Nucleus accumbens (tissue), 56 donors: ENCODE measurements at places on chromosomes 13 and 19.

DNA sequence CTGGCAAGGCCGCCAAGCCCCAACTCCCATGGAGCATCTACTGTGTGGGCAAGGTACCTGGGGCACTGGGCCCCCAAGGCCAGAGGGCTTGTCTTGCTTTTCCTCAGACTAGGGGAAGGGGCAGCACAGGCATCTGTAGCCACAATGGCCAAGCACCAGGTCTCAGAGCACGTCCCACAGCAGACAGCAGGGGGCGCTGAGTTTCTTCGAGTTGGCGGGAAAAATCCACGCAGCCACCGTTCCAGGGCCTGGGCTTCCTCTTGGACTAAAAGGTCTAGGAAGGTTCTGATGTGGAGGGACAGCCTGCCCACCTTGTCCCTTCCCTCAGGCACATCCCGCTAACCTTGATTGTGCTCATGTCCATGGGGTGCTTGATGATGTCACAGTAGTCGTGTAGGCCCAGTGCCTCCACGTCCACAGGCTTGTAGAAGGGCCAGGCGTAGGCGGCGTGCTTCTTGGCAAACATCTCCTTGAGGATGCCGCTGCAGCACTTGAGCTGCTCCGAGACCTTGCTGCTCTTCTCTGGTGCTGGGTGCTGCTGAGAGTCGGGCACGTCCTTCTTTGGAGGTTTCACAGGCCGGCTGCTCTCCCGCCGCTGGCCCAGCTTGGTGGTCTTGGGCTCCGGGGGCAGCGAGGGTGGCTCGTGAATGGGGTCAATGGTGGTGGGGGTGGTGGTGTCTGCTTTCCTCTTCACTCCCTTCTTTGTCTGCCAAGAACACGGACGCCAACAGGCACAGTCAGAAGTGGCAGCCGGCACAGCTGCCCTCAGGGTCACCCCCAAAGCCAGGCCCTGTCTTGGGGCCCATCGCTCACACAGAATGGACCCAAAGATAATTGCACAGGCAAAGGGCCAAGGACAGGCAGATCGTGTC, 32.0 kb upstream of the EPHX3 start:
- peak; percentile 22 for DNase-seq

DNA sequence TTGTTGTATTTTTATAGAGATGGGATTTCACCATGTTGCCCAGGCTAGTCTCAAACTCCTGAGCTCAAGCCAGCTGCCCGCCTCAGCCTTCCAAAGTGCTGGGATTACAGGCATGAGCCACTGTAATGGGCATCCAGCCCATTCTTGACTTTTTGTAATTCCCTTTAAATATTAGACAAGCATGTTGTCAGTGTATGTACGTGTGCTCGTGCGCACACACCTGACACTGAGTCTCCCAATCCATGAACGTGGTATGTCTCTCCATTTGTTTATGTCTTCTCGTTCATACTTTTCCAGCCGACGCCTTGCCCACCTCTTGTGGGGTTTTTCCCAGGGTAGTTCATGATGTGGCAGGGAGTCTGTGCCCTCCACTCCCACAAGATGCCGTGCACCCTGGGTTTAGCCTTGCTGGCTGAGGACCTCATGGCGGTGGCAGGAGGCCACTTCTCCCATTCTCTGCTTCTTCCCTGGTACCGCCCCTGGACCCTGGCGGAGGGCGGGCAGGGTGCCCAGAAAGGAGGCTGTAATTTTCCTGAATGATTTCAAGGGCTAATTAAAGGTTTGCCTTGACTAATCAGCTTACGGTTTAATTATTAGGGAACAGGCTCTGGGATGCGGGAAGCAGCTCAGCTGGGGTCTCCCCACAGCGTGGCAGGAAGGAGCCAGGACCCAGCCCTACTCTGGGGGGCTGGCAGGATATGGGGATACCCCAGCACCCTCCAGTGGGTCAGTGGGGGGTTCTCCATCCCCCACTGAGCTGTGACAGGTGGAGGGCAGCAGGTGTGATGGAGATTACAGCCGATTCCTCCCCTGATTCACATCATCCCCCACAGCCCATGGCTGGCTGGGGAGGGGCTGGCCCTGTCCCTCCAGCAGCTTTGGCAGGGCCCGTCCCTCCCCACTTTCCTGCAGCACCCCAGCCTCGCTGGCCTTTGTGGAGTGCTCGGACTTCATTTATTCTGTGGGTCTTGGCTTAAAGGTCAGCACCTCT, 12.9 kb downstream of the PAK4 start:
- DNase-seq: peak; percentile 30

GRCh38 chr19:40549007-40549708, 27.5 kb upstream of the SHKBP1 start:
- DNase-seq: no peak

GRCh38 chr13:44912278-44913016, 76.8 kb downstream of the NUFIP1 start:
- no peak for DNase-seq

DNA sequence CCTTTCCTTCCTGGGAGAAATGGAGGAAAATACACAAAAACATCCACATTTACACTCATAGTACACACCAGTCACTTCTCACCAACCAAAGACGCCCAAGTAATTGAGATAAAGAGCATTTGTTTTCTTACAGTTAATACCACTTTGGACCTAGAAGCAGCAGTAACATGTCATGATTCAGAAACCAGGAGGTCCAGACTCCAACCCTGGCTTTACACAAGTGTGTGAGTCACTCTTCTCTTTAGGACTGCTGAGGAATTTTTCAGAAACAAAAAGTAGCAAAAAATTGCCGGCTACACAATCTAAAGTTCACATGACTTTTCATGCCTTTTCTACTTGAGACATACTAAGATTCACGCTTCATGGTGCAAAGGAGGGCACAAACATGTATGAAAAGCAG, 42.1 kb downstream of the TUBGCP3 start:
- DNase-seq: no peak

GRCh38 chr13:44128552-44129001, 245.0 kb upstream of the SERP2 start:
- peak; percentile 47 for DNase-seq

DNA sequence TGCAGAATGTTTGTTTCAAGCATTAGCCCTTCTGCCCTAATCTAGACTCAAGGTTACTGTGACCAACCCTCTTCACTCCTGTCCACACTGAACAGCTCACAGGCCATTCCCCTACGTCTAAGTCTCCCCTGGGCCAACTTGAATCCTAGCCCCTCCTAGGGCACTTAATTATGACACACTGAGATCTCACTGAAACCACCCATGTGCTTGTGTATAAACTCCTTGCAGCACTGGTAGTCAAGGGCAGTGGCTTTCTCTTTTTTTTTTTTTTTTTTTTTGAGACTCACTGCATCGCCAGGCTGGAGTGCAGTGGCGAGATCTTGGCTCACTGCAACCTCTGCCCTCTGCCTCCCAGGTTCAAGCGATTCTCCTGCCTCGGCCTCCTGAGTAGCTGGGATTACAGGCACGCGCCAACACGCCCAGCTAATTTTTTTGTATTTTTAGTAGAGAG, 1.9 kb upstream of the AKT2 start:
- DNase-seq: no peak

GRCh38 chr13:20150561-20150960, 10.3 kb downstream of the GJA3 start:
- DNase-seq: no peak

DNA sequence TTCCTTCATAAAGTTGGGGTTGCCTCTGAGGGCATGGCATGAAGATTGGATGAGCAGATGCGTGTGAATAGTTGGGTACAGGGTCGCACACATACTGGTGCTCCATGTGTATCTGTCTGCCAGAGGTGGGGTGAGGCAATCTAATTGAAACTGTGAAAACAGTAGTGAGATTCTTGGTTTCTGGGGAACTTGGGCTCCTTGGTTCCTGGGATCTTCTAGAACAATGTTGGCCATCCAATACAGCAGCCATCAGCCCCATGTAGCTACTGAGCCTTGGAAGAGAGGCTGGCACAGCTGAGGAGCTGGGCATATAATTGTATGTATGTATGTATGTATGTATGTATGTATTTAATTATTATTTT, 616 bp downstream of the FCHO1 start:
- DNase-seq: no peak

DNA sequence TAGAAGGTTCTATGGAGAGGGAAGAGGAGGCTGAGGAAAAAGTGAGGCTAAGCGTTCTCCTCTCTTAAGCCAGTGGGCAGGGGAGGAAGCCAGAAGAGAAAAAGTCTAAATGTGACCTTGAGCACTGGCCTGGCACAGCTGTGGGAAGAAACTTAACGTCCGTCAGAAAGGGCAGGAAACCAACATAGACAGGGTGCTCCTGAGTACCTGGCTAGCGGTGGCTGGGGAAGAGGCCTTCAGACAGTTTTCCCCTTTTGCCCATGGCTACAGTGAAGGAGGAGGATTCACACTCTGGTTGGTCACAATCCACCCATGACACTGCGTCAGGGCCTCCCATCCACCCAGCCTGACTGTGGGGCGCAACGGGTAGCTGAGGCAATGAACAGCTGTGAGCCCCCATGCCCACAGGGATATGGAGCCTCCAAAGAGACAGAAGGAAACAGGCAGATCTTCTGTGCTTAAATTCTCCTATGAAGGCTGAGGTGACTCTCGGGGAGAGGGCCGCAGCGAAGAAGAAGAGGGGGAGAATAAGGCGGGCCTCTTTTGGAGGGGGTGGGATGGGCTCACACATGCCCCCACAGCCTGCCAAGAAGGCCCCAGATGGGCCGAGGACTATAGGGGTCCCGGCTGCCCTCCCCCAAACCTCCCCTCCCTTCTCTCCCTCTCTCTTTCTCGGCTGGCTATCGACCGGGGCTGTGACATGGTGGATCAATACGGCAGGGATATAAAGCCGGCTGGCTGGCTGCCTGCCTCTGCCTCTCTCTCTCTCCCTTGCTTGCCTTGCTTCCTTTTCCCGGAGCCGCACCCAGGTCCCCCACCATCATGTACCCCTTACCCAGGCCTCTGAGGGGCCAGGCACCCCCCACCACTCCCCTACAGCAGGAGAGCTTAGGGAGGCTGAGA, 19.8 kb upstream of the POU2F2 start:
- DNase-seq: no peak

DNA sequence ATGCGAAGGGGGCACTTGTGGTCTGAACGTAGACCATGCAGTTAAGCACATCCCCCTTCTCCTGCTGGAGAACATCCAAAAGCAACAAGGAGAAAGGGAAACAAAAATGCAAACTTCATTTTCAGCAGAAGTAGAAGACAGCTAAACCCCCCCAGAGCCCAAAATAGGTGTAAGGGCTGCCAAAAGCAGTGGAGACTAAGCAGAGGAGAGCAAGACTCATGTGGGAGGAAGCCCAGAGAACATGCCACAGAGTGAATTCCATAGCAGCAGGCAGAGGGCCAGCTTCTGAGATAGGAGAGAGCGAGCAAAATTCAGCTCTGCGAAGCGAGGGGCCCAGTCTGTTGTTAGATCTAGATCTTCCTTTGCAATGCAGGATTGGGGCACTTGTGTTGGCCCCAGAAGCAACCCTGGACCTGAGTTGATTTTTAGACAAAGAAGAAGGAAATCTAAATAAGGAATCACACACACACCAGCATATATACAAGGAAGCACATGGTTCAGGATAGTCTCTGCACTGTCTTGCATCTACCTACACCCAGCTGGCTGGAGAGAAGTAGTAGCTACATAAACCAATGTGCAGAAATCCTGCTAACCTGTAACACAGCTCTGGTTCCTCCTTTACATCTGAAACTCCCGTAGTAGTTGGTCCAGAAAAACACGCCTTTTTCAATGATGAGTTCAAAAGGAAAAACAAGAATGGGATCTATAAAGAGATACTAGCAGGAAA, 199.6 kb downstream of the SPRY2 start:
- peak; percentile 30 for DNase-seq

DNA sequence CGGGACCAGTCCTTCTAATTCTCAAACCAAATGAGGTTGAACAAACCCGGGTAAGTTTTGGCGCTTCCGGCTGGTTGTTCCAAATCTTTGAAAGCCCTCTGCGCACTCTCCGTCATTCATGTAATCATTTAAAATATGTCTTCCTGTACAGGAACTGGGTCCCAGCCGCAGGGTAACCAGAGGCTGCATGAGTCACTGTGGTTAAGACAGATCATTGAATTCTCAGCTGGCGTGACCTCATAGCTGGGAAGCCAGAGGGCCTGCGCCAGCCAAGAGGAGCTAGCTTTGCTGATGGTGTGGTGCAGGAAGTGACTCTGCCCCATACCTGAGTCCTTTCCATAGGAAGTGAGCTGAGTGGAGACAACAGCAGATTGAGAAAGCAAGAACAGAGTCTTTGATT, 135.2 kb downstream of the TSHZ3 start:
- DNase-seq: no peak

DNA sequence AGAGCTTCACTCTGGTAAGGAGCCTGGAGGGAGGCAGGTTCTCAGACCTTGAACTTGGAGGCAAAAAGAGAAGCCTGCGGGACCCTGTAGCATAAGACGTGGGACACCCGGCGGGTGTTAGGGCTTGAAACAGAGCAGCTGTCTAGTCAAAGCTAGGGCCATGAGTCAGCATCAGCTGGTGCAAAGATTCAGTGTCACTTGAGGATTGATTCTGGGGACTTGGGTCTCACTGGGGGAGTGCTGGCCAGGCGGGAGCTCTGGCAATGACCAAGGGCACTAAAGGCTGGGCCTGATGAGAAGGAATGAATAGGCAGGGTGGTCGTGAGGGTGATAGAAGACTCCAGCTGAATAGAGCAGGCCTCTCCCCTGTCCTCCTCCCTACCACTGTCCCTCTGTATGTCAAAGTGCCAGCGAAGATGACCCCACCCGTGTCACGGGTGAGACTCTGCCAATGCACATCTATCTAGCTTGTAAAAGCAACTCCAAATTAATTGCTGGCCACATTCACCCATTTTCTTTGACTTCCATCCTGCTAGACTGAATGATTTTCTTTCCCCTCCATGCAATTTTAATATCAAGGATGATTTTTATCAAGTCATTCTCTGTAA, 97.1 kb downstream of the MBNL2 start:
- no peak for DNase-seq

DNA sequence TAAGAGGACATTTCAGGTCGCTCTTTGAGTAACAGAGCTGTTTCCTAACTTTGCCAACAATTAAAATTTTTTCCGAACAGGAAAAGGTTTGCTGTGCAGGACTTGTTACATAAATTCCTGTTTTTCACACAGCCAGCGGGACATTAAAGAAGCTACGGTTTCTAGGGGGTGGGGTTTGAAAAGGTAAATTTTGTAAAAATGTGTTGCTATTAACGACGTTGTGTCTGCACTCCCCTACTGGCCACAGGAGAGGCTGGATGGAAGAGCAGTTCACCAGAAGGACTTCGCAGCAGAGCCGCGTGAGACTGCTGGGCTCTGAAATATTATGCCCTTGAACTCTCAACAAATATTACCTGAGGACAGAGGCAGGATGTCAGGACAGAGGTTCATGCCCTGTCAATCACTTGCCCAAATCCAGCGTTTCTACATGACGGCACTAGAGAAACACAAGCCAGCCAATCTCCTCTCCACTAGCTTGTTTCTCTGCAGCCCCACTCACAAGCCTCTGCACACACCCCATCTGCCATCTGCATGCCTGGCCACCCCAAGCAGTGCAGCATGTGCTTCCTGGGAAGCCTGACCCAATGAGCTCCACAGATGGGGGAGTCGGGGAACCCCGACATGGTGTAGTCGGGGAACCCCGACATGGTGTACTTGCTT, 102.0 kb downstream of the FOXO1 start:
- no peak for DNase-seq

GRCh38 chr13:43804461-43805070, 17.8 kb upstream of the ENOX1 start:
- DNase-seq: no peak

- DNase-seq: no peak
Measured at GRCh38 chr13:46660416-46660815, 107.4 kb downstream of the LRCH1 start.

- no peak for DNase-seq
Measured at GRCh38 chr13:27770809-27771208, 21.5 kb upstream of the GSX1 start.

- DNase-seq: no peak
Measured at GRCh38 chr19:44847144-44848035, 1.3 kb downstream of the NECTIN2 start.

GRCh38 chr13:97327506-97328221, 105.5 kb downstream of the MBNL2 start:
- DNase-seq: no peak
